ENCODE measurements at places on chromosomes 16 and 17.

DNA sequence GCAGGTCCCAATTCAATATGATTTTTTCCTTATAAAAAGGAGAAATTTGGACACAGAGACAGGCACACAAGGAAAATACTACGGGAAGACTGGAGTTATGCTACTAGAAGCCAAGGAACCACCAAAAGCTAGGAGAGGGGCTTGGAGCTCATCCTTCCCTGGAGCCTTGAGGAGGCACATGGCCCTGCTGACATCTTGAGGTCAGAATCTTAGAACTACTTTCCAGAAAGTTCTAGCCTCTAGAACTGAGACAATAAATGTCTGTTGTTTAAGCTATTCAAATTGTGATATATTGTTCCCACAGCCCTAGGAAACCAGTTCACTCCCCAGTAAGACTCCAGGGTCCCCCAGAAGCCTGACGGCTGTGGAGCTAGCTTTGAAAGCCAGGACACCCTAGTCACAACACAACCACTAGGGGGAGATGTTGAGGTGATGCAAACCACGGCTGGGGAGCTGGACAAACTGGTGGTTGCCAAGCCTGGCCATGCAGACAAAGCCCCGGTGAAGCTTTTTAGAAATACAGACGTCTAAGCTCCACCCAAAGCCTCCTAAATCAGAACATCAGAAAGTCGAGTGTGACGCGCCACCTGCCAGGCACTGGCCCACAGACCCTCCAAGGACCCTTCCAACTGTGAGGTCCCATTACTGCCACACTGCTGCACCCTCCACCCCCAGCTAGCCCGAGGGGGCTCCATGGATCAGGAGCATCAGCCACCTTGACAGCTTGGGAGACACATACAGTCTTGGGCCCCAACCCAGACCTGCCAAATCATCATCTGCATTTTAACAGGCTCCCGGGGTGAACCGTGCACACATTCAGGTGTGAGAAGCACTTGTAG lies 106.4 kb downstream of the SLC39A11 start:
- DNase-seq, result peak; percentile 10

- DNase-seq, result no peak
These were observed 669.3 kb downstream of the TOX3 start for GRCh38 chr16:51877686-51878085.

DNA sequence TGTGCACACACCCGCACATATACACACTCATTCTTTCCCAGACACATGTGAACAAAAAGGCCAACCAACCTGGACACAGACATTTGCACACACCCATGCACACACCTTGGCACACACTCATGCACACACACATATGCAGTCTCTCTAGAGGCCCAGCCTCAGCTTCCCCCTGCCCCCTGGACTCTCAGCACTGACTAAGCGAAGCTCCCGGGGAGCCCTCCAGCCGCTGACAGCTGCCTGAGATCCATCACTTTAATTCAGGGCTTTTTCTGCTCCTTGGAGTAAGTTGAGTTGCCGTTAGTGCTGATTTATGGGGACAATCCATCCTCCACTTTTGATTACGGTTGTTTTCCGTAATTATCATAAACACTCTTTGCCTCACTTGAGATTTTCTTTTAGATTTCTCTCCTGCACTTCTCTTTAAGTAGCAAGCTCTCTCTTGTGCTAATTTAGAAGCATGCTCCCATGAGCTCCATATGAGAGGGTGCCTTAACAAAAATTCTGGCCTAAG lies 158.6 kb upstream of the CDC42EP4 start:
- DNase-seq, result no peak

DNA sequence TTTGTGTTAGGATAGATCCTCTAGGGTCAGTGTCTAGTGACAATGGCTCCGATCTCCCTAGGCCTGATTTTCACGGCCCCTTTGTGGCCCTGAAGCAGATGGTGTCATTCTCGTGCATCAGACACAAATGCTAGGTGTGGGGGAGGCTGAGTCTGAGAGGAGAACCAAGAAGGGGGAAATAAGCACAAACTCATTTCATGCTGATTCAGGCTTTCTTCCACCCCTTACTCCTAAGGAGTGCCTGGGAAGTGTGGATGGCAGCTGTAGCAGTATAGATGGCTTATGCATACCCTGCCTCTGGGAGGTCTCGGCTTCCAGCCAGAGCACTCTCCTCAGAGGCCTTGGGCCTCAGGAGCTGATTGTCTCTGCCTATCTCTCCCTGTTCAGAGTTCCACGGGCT lies 1.8 kb upstream of the WNK4 start:
- DNase-seq, result no peak

DNA sequence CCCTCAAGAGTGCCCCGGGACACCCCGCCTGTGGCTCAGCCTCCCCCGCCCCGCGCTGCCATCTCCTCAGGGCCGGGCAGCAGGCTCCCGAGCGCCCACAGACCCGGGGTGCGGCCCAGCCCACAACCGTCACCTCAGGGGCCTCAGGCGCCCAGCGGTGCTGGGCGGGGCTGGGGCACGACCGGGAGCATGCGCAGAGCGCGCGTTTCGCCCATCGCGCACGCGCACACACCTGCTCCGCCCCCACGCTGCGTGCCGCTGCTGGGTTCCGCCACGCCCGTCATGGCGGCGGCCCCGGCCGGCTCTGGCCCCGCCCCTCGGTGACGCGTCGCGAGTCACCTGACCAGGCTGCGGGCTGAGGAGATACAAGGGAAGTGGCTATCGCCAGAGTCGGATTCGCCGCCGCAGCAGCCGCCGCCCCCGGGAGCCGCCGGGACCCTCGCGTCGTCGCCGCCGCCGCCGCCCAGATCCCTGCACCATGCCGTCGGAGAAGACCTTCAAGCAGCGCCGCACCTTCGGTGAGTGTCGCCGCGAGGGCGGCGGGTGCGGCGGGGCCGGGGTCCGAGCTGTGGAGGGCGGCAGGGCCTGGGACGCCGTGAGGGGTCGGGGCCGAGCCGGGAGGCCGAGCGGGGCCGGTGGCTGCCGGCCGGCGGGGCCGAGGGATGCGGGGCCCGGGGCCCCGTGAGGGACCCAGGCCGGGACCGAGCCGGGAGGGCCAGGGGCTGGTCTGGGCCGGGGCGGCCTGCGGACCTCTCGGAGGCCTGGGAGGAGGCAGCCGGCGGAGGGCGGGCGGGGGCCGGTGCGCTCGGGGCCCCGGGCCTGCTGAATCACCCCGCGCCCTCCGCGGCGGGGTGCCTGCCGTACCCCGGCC lies at the start of gene MAP1LC3B:
Gene MAP1LC3B, plus strand, starts transcription at position 387 of the 871 bp plus-strand sequence. Its CDS starts 92 bp downstream, at position 479.
- DNase-seq, result peak; percentile 98

- no peak for DNase-seq
These were observed 9.8 kb upstream of the MYOCD start for GRCh38 chr17:12655936-12656335.

GRCh38 chr17:17849845-17850373 lies 13.1 kb upstream of the SREBF1 start:
- peak; percentile 30 for DNase-seq

GRCh38 chr17:5511401-5512225 lies 25.2 kb downstream of the MIS12 start:
- DNase-seq, result no peak

DNA sequence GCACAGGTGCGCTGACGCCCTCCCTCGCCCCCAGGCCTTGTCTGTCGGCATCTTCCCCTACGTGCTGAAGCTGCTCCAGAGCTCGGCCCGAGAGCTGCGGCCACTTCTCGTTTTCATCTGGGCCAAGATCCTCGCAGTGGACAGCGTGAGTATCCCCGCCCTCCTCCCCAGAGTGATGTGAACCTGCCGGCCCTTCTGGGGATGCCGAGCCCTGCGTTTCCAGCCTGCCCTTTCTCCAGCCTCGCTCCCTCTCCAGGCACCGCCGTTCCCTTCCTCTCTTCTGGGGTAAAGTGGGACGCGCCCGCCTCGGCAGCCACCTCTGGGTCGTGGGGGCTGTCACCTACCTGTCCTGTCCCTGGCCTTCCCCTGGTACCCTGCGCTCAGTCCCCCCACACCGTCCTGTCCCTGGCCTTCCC lies 133.9 kb upstream of the CHMP6 start:
- DNase-seq, result no peak

All from stimulated activated CD8-positive, alpha-beta memory T cell treated with anti-CD3 and anti-CD28 coated beads, Interleukin-7, amount 100 ng/mL, for 1 hour (primary cell).